ENCODE measurements at places on chromosomes 1 and 21.

- DNase-seq: no peak
Observed at GRCh38 chr1:220198186-220199005, 73.9 kb downstream of the RAB3GAP2 start.

- peak; percentile 18 for DNase-seq
Observed at GRCh38 chr1:50418600-50419109, 4.6 kb downstream of the DMRTA2 start.

- peak; percentile 59 for DNase-seq
Observed at GRCh38 chr1:227729881-227730629, 5.0 kb downstream of the JMJD4 start.

GRCh38 chr1:180836449-180836848 is 76.2 kb upstream of the KIAA1614 start:
- no peak for DNase-seq

- no peak for DNase-seq
Observed at GRCh38 chr1:210445931-210446330, 117.2 kb downstream of the HHAT start.

DNA sequence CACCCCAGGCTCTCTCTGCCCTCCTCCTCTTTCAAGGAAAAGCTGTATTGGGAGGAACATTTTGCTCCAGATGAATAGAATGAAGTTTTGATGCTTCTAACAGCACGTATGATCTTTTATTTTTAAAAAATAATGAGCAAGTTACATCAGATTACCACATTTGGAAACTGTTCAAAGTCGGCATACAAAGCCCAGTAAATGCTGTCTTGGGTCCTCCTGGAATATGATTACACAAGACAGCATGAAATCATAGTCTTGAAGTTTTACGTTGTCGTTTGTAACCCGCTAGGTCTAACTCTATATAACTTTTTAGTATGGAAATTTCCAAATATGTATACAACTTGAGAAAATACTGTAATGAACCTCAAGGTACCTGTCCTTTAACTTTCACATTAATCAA is 385.6 kb downstream of the HLX start:
- DNase-seq: no peak

DNA sequence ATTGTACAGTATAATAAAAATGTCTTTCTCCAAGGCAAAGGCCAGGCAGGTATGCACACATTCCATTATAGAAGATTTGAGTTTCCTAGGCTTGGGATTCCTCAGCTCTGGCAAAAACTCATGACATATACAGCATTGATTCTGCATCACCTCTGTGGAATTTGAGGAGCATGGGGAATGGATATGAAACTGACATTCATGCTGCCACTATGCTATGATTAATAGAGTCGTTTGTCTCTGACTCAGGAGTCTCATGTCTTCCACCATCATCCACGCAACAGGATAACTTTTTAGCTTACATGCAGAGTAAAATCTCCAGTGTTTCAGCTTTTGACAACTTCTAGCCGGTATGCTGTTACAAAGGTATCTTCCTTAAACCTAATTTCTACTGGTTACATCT is 49.8 kb upstream of the ADORA3 start:
- DNase-seq: no peak

- DNase-seq: no peak
Observed at GRCh38 chr1:197314682-197315081, 46.6 kb downstream of the CRB1 start.

DNA sequence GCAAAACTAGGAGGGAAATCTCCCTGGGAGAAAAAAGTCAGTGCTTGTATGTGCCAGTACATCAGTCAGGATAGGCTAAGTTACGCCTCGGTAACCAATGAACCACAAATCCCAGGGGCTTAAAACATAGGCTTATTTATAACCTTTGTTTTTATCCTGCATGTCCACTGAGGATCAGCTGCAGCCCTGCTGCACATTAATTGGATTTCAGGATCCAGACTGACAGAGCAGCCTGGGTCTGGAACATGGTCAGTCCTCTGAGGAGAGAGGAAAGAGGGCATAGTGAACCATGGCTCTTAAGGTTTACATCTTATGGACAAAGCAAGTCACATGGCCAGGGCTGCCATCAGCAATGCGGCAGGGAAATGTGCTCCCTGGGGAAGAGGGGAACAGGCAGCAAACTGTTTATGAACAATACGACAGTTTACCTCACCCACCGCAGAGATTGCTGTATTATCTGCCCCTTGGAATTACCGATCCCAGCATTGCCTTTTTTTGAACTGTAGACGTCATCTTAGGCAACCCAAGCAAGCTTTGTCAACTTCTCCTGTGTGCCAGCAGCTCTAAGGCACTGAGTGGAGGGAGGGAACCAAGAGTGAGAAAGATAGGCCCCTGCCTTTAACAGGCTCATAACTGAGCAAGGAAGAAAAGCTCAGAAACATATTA is 9.1 kb upstream of the SPRR4 start:
- no peak for DNase-seq

- DNase-seq: no peak
Observed at GRCh38 chr1:224116131-224116530, 2.2 kb downstream of the FBXO28 start.

GRCh38 chr1:38569932-38570656 is 289.5 kb downstream of the RRAGC start:
- DNase-seq: no peak

GRCh38 chr1:152461544-152461943 is 47.5 kb upstream of the CRNN start:
- peak; percentile 69 for DNase-seq

DNA sequence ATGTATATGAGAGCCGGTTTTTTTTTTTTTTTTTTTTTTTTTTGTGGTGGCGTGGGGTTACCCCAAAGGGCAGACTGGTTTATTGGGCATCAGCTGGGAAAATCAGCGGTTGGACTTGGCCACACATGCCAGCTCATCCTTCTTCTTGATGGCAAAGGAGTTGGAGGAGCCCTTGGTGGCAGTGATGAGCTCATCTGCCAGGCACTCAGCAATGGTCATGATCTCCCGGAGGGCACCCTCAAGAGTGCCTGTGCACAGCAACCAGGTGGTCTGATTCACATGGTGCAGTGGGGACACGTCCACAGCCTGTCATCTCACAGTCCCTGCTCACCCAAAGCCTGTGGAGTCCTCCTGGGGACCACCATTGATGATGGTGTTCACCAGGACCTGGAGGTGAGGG is 62.0 kb downstream of the MRPS6 start:
- DNase-seq: no peak

- peak; percentile 20 for DNase-seq
Observed at GRCh38 chr1:243293941-243294722, 38.3 kb downstream of the SDCCAG8 start.

GRCh38 chr1:46525253-46525983 is 26.0 kb downstream of the KNCN start:
- DNase-seq: no peak

DNA sequence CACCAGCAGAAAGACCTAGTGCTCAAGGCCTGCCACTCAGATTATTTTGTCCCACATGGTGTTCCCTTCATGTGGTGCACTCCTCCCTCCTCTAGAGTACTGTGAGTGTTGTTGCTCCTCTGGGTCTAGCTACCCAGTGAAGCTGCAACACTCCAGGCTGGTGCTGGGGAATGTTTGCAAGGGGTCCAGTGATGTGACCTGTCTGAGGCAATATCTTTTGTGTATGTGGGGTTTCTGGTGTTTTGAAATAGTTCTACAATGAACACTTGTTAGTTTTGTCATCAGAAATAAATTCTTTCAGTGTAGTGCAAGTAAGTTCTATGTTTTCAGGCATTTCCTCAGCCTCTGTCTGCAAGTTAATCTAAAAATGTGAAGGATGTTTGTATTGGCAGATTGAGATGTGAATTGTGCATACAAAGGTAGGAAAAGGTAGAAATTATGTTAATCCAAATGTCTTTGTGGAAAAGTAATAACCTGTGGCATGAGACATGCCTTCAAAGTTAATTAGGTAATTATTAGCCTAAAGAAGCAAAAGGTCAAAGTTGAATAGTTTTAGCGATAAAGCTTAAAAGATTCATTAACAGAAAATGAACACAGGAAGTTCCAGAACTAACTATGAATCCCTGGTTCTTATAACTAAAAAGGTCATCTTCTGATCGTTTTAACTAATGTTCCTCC is 616.8 kb downstream of the LTN1 start:
- DNase-seq: peak; percentile 9

DNA sequence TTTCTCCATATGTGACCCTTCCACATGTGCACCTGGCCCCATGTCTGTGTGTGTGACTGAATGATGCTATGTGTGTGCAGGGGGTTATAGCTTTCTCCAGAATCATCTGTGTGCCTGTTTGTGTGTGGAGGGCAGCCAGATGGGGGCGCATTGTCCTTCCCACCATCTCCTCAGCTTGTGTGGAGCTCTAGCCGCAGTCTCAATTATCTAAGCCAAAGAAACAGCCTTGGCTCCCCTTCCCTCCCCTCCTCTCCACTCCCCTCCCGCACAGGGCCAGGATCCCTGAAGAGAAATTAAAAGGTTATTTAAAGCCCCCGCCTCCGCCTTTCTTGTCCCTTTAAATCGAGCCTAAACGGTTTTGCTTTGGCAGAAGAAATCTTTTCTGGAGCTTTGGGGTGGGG is 1.8 kb upstream of the DMBX1 start:
- peak; percentile 28 for DNase-seq

- no peak for DNase-seq
Observed at GRCh38 chr1:173454966-173455524, 22.1 kb upstream of the PRDX6 start.

DNA sequence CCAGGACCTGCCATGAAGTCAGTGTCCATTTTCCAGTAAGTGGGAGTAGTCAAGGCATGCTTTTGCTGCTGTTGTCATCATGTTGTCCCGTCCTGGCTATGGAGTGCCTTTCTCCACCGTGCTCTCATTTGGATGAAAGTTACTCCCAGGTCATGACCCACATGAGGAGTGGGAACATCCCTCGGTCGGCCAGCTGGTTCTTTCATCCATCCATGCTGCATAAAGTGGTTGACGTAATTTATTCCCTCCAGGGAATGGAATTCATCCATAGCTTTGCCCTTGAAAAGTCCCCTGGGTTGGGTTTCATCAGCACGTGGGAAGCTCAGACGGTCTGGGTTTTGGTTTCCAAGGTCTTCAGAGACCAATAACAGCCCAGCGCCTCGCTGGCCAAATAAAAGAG is 11.6 kb downstream of the PLA2G2A start:
- no peak for DNase-seq

DNA sequence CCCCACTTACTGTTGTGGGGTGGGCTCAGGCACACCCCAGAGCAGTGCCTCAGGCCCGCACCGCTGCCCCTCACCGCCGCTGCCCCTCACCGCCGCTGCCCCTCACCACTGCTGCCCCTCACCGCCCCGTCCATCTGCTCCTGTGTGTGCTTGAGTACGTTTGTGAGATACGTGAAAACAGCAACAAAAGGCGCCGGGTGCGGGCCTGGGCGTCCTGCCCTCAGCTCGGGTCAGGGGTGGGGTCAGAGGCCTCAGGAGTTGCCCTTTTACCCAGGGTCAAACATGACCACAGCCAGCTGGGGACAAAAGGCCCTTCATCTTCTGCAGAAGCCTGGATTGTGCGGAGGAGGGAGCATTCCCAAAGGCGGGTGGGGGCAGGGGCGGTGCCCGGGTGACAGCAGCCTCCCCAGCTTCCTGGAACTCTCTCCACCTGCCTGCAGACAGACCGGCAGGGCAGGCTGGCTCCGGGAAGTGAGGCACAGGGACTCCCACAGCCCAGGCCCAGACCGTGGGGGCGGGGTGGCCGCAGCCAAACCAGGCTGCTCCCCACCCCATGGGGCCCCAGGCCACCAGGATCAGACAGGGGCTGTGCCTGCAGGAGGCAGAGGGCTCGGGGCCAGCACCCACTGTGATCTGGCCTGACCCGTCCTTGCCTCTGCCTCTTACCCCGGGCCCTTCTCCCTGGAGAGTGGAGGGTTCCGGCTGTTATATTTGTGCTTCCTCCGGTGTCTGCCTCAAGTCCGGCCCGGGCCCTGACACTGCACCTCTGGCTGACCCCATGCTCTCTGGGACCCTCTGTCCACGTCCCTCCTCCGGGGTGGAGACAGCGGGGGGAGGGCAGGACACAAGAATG is 2.3 kb upstream of the VWA1 start:
- peak; percentile 92 for DNase-seq

DNA sequence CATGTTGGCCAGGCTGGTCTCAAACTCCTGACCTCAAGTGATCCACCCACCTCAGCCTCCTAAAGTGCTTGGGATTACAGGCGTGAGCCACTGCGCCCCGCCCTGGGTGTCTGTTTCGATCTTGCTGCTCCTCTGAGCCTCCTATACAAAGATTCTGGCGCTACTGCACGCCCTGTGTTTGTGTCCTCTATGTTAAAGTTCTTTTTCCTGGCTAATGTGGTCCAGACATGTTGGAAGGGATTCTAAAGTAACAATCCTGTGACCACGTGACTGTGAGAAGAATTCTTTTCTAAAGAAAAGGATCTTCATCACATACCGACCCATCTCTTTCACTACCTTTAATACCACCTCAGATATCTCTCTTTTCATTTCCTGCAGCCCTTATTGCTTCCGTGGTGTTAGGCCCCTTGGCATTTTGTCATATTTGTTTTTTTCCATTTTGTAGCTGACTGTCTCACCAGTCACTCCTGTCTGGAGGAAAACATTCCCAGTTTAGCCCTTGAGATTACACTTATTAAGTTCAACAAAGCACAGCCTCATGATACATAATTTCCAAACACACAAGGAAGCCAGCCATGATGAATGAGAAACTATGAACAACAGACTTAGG is 27.2 kb upstream of the ENO1 start:
- no peak for DNase-seq

GRCh38 chr1:80244372-80244771 is 1237.8 kb upstream of the ADGRL4 start:
- DNase-seq: no peak

- peak; percentile 74 for DNase-seq
Observed at GRCh38 chr21:37675202-37675801, 241.0 kb downstream of the KCNJ6 start.

GRCh38 chr1:109769330-109770078 is 5.8 kb upstream of the EPS8L3 start:
- no peak for DNase-seq

- no peak for DNase-seq
Observed at GRCh38 chr1:186050360-186050759, 316.2 kb downstream of the HMCN1 start.

DNA sequence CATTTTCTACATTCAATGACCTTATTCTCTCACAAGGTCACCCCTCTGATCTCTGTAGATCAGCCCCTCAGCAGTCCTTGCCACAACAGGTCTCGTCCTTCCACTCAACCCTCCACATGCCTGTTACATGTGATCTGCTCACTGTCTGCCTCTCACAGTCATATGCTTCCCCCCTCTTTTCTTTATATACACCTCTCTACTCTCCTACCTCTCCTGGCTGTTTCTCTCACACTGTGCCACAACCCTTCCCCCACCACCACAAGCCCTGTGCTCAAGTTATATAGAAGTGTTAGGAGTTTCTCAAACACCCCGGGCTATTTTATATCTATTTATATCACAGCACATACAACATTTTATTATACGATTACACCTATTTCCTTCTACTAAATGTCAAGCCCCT is 12.6 kb downstream of the B3GALNT2 start:
- DNase-seq: no peak

GRCh38 chr1:210457568-210457967 is 128.9 kb downstream of the HHAT start:
- DNase-seq: no peak

DNA sequence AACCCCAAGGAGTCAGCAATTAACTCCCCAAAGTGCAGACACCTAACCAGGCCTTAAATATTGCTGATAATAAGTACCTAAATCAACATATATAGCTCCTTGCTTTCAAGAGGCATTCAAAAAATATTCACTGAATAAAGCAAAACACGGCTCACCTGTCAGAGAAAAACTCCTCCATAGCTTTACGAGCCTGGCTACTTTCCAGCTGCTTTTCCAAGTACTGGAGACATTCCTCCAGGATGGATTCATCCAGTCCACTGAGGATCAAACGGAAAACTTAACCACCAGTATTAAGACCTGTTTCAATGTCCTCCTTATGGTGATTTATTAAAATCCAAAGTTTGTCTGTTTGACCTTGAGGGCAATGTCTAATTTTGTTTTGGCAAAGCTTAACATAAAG is 44.6 kb downstream of the UBR4 start:
- no peak for DNase-seq
